ENCODE measurements at places on chromosomes 13 and 19.

DNA sequence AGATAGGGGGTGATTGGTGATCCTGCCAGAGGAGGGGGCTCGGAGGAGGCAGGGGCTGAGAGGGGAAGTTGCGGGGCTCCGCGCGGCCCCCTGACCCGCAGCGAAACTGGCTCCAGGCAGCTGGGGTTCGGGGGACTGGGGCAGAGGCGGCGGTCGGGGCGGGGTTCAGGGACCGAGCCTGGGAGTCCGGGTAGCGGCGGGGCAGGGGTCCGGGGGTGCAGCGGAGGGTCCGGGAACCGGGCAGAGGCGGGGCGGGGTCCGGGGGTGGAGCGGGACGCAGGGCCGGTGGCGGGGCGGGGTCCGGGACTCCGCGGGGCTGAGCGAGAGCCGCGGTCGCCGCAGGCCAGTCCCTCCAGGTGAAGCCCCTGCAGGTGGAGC lies 1.2 kb downstream of the MADCAM1 start:
- DNase-seq, result no peak

DNA sequence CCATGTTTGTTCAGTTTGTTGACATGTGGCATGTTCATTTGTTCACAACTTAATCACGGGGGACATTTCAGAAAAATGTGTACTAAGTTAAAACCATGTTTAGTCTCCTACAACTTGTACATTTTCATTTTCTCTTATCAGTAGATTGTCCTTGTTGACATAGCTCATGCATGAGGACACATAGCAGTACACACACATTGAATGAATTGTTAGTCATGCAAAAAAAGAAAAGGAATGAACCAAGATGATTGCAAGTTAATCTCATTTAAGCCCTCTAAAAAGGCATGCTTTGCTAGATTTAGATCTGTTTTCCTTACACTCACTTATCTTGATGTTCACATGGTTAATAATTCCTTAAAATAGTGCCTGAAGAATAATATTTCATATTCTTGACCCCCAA lies 38.2 kb upstream of the AKAP11 start:
- no peak for DNase-seq

- peak; percentile 92 for DNase-seq
Observed at GRCh38 chr19:51570962-51571575, at the start of gene ZNF175. Gene ZNF175, plus strand, starts transcription at chr19:51571283. Its CDS starts 2,047 bp downstream, at chr19:51573330.

DNA sequence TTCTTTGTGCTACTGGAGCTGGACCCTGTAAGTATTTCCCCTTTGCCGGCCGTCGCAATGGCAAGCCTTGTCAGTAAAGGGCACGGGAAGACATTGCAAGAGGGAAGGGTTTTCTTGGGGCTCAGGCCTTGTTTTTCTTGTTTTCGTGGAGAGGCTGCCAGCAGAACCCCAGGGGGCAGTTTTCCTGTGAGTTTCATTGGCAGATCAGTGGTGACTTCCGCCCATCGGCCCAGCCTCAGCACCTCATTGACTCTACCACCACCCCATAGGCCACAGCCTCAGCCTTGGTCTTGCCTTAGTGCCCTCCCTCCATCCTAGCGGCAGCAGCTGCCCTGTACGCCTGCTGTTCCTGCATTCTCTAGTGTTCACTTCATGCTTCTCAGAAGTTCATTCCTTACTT lies 61.5 kb downstream of the GJA3 start:
- DNase-seq, result no peak

- DNase-seq, result peak; percentile 50
Observed at GRCh38 chr19:54415208-54415900, at the start of gene TTYH1. Gene TTYH1, plus strand, starts transcription at chr19:54415464. Its CDS starts 89 bp downstream, at chr19:54415553.

GRCh38 chr13:19810996-19811881 lies 28.5 kb upstream of the PSPC1 start:
- no peak for DNase-seq

- DNase-seq, result no peak
Observed at GRCh38 chr13:41326661-41327060, 15.6 kb downstream of the NAA16 start.

GRCh38 chr19:8566855-8567254 lies 10.4 kb downstream of the MYO1F start:
- no peak for DNase-seq
